ENCODE measurements at places on chromosomes 12 and 14.

DNA sequence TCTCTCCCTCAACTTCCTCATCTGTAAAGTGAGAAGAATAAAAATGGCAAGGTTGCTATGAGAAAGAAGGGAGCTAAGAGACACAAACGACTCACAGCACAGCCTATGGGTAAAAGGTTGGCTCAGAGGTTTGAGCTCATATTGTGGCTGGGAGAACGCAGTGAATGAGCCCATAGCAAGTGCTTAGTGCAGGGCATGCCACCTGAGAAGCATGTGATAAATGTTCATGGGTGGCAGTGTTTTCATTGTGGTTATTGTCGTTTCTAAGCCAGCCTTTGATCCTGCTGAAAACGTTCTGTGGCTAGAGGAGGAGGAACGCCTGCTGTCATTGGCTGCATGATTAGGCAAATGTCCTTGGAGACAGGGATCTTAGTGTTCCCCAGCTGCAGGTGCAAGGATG lies 150.4 kb downstream of the KSR2 start:
- DNase-seq: no peak

DNA sequence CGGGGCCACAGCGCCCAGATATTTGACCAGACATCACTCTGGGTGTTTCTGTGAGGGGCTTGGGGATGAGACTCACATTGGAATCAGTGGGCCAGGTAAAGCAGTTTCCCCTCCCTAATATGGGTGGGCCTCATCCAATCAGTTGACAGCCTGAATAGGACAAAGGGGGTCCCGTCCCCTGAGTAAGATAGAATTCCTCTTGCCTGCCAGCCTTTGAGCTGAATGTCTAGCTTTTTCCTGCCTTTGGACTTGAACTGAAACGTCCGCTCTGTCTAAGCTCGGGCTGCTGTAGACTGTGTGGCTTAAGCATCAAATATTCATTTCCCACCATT lies 88.8 kb upstream of the DIO3 start:
- no peak for DNase-seq

GRCh38 chr12:132507656-132508490 lies 17.9 kb downstream of the FBRSL1 start:
- no peak for DNase-seq

DNA sequence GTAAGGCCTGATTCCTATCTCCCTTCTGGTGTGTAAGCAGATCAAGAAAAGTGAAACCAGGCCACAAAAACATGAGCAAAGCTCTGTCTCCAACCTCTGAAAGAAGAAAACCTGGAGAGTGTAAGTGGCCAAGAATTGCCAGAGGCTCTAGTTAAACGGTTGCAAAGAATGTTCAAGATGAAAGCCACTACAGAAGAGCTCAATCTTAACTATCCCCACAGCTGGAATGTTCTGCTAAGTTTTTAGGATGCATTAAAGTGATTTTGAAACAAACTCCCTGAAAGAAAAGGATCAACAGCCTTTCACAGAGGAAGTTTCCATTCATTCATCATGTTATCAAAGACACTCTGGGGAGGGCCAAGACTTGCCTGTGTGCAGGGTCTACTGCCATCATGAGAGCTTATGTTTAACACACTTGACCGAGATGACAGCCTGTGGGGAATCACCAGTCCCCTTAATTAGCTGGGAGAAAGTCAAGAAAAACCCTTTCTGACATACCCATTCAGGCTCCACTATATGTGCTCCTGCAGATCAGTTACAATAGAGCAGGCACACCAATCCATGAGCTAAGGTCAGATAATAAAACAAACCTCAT lies 128.0 kb upstream of the OVCH1 start:
- no peak for DNase-seq

DNA sequence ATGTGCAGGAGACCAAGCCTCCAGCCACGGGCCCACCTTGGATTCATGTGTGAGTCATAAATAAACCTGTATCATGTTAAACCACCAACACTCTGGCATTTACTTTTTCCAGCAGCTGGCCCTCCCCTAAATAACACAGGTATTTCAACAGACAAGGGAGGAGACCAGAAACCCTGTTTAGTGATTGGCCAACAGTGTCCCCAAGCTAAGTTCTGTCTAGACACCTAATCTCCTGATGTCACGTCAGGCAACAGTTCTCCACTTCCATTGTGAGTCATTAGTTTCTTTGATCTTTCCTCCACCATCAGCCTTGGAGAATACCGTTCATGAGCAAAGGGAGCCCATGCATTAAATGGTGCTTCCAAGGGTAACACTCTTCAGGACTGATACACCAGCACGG lies 196.9 kb downstream of the TMEM132C start:
- DNase-seq: no peak

DNA sequence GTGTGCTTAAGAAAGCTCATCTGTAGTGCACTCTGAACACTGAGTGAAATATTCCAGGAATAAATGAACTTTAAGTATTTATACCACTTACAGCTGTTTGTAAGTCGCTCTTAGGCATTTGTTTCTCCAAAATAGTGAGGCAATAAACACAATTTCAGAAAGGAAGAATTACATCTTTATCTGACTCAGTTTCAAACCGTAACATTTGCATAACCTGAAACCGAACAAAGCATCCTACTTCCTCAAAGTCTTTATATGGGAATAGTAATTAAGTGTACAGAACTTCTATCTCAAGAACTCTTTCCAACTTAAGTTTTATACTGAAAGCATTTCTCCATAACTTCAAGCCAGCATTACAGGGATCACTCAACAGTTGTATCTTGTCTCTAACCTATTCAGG lies 58.4 kb downstream of the SOX5 start:
- no peak for DNase-seq

GRCh38 chr14:104655128-104655848 lies 34.1 kb upstream of the INF2 start:
- no peak for DNase-seq

DNA sequence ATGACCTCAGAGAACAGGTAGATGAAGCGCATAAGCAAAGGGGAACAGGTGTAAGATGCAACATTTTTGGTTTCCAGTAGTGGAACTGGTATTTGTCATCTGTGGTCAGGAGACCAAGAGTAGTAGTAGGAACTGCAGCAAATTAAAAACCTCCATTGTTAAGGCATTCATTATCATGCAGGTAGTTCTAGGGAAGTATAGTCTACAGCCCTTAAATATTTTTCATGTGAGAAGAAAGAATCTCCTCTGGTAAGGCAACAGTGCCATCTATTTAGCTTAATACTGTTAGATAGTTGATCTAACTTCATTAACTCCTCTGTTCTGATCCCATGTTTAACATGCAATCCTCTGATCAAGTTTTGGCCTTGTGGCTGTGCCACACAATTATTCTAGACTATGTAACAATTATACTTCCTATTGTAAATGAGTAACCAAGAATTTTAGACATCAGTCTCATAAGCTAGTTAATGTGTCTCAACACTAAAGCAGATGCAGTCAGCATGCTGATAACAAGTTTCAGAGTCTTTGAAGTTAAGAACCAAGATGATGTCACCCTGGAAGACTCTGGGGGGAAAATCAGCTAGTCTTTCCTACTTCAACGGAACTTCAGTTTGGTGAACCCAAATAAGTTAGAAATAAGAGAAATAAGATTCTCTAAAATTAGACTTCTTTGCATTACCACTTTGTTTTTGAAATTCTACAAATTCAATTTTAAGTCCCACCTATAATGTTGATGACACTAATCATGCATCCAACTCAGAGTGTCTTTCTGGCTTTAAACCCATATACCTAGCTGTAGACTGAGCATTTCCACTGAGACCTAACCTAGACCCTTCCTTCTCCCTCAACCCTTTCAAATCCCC lies 70.9 kb downstream of the STXBP6 start:
- no peak for DNase-seq

DNA sequence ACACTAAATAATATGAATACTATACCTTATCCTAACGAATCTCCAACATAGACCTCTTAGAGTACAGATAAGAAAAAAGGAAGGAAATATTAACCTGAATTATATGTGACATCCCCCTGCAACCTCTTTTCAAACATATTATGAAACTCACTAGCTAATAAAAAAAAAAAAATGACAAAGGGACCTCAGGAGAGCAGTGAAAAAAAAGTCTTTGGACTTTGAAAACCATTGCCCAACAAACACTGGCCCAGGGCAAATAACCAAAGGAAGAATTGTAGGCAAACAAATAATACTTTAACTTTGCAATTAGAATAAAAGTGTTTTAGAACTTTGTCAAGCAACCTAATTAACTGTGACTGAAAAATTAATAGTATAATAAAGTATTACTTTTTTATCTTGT lies 7.7 kb downstream of the SOX5 start:
- no peak for DNase-seq

GRCh38 chr12:75366629-75367028 lies 24.3 kb upstream of the GLIPR1L2 start:
- DNase-seq: no peak

GRCh38 chr12:1608713-1609119 lies 14.3 kb upstream of the FBXL14 start:
- no peak for DNase-seq

DNA sequence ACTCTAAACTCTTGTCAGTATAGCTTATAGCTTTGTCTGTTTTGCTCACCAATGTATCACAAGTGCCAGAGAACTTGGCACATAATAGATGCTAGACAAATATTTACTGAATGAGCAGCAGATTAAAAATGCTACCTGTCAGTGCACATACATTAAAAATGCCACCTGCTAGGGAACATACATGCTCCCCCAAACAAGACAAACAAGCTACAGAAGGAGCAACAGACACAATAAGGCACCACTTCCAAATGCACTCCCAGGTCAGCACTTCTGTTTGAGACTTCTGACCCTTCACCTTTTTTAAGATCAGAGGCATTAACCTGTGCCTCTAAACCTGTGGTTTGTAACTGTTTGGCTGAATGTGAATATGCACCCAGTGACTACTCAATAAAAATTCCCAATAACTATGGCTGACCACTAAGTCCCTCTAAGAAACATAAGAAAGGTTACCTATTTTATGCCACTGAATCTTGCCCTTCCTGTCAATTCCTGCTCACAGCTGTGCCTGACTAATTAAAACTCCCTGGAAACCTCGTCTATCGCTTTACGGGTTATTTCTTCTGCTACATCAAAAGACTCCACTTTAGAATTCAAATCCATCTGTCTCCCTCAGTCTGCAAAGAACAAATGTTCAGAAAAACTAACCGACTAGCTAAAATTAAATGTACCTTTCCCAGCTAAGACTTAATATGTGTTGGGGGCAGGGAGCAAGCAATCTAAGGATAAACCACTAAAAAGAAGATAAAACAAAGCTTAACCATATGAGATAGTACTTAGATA lies 41.0 kb downstream of the HECTD4 start:
- no peak for DNase-seq

DNA sequence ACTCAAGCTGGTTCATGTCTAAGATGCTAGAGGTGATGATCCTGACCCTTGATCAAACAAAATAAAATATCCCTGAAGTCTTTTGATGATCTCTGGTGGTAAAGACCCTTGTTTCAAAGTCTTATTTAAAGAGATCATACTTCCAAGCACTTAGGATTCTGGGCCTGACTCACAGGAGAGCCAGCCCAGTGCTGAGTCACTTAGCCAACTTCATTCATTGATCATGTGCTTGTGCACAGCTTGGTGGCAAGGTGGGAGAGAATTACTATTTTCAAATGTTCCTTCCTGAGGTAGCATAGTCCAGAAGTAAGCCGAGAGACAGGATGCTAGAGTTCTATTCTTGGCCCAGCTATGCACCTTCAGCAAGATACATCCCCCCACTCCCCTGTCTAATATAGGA lies 40.6 kb downstream of the SCN8A start:
- no peak for DNase-seq

DNA sequence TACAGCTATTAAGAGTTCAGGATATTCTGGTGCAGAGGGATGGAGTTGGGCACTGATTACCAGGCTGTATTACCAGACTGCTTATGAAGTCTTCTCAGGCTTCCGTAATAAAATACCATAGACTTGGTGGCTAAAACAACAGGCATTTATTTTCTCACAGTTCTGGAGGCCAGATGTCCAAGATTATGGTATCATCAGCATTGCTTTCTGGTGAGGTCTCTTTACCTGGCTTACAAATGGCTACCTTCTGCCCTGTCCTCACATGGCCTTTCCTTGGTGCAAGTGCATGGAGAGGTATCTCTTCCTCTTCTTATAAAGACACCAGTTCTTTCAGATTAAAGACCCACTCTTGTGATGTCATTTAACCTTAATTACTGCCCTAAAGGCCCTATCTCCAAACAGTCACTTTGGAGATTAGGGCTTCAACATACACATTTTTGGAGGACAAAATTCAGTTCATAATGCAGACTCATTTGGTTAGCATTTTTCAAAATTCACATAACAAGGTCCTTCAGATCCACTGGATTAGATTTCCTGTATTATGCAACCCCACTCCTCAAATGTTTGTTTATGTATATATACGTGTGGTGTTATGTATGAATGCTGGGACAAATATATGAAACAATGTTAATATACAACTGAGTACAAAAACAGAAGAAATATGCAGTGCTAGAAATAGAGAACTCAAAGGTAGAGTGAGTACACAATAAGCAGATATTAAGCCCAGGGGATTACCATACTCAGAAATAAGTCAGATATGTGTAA lies 9.3 kb upstream of the ATP2B1 start:
- no peak for DNase-seq

GRCh38 chr14:68766299-68767247 lies 26.3 kb downstream of the ZFP36L1 start:
- DNase-seq: no peak

DNA sequence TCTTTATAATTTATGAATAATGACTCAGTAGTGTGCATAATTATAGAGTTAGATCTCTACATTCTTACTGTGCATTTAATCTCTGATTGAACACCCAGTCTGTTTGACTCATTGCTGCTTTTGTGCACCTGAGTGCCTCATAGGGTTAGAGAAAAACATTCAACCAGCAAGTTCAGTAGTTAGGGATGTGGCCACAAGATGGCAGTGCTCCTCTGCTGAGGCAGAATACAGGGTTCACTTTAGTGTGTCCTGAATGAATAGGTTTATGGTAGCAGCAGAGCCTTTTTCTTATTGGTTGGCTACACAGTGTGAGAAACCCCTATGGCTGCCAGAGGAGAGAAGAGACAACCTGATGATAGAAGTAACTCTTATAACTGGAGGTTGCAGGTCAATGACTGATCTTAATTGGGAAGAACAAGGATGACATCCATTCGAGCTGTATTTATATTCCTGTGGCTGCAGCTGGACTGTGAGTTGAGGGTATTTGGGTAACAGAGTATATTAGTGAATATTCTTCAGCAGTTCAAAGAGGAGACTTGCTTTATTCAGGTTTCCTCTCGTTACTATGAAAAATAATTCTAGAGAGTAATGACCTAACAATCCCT lies 194.9 kb upstream of the OR4E1 start:
- peak; percentile 84 for DNase-seq

- DNase-seq: no peak
Observed at GRCh38 chr12:505221-505620, 45.5 kb downstream of the B4GALNT3 start.

- DNase-seq: no peak
Observed at GRCh38 chr12:124517260-124518050, 50.0 kb downstream of the NCOR2 start.

GRCh38 chr14:24145690-24146452 lies 539 bp downstream of the PSME2 start:
- no peak for DNase-seq

All from activated CD4-positive, alpha-beta T cell treated with anti-CD3 and anti-CD28 coated beads, Interleukin-2, amount 50 U/mL, for 48 hours (primary cell).